ENCODE measurements at places on chromosomes 4 and X.

GRCh38 chrX:79165806-79166205, 21.3 kb downstream of the GPR174 start:
- DNase-seq: no peak

- no peak for DNase-seq
Measured at GRCh38 chrX:94057385-94057784, 383.4 kb downstream of the FAM133A start.

GRCh38 chr4:2417765-2418649, at the start of gene ZFYVE28:
Gene ZFYVE28, minus strand, starts transcription at chr4:2418645. Its CDS starts 322 bp downstream, at chr4:2418323.
- peak; percentile 48 for DNase-seq

DNA sequence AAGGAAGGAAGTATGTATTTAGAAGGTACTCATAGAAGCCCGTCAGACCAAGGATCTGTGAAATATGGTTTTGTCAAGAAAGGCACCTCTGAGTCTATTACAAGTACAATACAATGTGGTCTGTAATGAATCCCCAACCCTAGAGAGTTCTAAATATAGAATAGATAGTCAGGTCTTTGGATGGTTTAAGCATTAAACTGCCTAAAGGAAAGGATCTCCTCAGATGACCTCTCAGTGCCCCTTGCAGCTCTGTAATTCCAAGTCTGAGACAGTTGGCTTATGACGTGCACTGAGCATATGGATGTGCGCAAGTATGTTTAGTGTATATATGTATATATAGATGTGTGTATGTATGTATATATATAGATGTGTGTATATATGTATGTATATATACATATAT, 62.0 kb downstream of the CCSER1 start:
- no peak for DNase-seq

- DNase-seq: no peak
Measured at GRCh38 chr4:155532373-155533085, 134.1 kb upstream of the GUCY1A1 start.

- no peak for DNase-seq
Measured at GRCh38 chr4:159204566-159204965, 101.7 kb downstream of the RAPGEF2 start.

- peak; percentile 32 for DNase-seq
Measured at GRCh38 chr4:13325744-13326143, 158.4 kb downstream of the RAB28 start.

GRCh38 chr4:56410247-56411062, 23.2 kb upstream of the AASDH start:
- DNase-seq: peak; percentile 86

DNA sequence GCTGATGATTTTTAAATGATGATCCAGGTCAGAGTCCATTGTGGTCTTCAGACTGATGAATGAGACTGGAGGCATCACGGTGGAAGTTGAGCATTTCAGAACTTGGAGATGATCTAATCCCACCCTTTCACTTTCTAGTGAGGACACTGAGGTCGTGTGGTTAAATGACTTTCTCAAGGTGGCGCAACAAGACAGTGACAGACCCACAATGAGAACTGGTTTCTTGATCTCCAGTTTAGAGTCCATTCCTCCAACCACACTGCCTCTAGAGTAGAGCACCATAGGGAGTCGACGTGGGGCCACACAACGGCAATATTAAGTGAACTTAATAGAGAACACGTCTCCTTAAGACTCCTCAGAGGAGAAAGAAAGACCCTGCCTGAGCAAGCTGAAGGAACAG, 381.0 kb downstream of the UNC5C start:
- DNase-seq: peak; percentile 58

DNA sequence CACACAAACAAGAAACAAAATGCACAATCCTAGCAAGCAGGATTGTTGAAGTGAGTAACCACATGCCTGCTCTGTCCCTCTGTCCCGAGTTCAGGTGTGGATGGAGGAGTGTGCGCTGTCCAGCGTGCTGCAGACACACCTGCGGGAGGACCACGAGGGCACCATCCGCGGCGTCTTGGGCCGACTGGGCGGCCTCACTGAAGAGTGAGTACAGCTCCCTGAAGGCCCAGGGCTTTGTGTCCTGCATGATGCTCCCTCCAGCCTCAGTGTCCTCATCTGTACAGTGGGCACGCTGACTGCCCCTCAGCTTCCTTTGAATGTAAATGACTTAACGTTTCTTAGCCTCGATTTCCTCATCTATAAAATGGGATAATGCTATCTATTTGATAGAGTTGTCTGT, 82.5 kb downstream of the EVC start:
- no peak for DNase-seq

DNA sequence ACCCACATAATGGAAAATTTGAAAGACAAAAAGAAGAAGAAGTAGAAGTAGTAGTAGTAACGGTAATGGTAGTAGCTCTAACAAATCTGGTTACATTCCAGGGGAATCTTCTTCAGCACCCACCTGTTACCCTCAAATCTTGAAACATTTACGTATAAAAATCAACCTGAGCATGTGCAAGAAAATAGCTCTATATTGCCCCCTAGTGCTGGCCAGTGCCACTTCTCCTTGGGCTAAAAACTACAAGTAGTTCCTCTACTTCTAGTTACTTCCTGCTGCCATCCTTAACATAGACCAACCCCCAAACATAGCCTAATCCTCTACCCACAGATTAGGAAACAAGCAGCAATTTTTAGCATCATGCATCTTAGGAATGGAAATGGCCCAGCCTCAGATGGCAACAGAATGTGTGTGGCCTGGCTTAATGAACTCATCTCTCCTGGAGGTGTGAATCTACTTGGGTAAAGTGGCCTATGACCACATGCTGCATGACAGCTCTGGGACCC, 3.1 kb downstream of the PDGFC start:
- peak; percentile 93 for DNase-seq

GRCh38 chrX:82589410-82589809, 918.7 kb upstream of the POU3F4 start:
- DNase-seq: no peak

DNA sequence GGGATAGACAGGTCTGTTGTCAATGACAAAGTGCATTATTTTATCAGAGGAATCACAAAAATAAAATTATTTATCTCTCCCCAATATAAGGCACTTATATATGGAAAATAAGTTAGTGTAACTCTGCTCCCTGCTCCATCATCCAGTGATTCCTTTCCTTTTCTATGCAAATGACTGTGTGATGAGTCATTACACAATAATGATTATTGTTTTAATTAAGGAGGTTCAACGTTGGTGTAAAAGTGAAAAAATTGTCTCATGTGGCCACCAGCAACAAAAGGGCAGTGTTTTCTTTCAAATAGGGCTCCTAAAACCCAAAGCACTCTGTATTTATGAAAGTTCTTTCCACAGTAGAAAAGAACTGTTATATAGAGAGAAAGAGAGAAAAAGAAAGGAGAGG, 16.7 kb downstream of the SLC7A11 start:
- DNase-seq: no peak

DNA sequence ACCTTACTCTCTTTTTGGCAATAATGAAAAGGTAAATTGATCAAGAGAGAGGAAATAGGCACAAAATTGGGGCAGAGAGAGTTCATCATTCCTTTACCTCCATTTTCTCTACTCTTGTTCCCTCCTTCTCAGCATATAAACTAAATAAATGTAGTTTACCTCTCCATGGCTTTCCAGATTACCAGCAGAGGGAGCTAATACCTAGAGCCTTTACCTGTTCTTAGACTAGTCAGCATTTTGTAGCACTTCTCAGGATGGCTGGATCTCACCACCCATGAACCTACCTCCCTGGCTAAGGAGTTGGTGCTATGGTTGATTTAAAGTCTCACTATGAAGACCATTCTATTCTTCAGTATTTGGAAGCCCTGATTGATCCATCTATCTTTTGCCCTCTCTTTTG, 15.7 kb downstream of the OFD1 start:
- DNase-seq: peak; percentile 44

GRCh38 chr4:5750052-5750945, 39.3 kb downstream of the EVC start:
- DNase-seq: no peak

DNA sequence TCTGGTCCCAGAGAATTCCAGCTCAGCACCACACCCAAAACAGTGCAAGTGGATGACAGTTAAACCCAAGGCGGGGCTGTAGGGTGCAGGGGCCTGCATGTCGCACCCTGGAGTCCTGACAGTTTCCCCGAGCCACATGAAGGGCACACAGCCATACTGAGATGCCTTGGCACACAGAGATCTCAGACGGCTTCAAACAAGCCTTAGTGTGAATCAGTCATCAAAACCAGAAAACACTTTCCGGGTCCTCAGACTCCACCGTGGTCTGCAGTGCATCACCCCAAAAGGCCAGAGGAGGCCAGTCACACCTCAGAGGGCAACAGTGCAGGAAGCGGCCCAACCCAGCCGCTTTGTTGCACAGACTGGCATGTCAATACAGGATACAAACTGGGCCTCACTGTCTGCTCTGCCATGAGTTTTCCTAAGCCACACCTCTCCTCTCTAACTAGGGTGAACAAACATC, 64.6 kb upstream of the ENPP6 start:
- no peak for DNase-seq

- DNase-seq: no peak
Measured at GRCh38 chr4:37865450-37865849, 25.4 kb upstream of the TBC1D1 start.

GRCh38 chr4:153622778-153623240, 61.3 kb upstream of the TLR2 start:
- DNase-seq: no peak

GRCh38 chr4:170671171-170671570, 581.4 kb upstream of the AADAT start:
- DNase-seq: no peak

DNA sequence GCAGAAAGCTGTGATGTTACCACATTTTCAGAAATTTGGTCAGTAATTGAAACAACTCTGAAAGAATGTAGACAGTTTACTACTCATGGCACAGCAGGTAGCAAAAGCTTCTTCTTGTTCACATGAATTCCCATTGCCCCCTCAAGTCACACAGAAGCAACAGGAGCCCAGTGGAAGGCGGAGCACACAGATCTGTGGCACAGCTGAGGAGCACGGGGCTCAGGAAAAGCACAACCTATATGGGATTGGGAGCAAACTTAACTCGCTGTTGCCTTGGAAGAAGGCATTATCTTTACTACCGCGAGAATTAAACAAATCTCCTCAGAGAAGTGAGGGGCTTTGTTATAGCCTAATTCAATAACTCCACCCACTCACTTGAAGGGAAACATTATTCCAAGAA, 358.5 kb downstream of the SPOCK3 start:
- no peak for DNase-seq

DNA sequence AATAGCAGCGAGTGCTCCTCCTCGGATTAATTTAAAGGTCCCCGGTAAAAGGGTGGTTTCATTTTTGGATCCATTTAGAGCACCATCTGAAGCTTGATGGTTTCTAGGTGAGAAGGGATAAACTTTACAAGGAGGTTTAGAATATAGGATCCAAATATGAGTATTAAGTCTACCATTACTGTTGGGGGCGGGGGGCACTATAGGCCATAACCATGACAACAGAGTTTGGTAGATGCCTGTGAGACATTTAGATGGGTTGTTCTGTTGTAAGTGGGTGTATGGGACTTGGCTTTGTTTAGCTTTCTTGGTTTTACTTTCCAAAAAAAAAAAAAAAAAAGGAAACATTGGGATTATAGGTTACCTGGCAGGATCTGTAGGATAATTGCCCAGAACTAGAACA, 92.7 kb downstream of the TENT5D start:
- no peak for DNase-seq

- DNase-seq: no peak
Measured at GRCh38 chr4:156762851-156763250, 208.7 kb downstream of the PDGFC start.

GRCh38 chrX:19443869-19444526, 71.3 kb downstream of the MAP3K15 start:
- no peak for DNase-seq

DNA sequence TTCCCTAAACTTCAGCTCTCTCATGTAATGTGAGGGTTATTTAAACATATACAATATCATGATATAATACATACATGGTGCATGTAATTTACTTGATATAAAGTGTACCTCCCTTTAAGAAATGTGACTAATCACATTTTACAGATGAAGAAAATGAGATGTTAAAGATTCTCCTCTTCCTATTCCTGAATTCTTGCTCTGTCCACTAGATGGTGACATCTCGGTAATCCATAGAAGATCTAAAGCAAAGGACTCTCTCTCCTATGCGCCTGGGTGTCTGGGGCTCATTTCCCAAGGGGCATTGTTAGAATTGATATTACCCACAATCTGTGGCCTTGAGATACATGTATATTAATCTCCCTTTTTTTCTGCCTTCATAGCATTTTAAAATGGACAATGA, 804.9 kb downstream of the RAB28 start:
- peak; percentile 35 for DNase-seq

DNA sequence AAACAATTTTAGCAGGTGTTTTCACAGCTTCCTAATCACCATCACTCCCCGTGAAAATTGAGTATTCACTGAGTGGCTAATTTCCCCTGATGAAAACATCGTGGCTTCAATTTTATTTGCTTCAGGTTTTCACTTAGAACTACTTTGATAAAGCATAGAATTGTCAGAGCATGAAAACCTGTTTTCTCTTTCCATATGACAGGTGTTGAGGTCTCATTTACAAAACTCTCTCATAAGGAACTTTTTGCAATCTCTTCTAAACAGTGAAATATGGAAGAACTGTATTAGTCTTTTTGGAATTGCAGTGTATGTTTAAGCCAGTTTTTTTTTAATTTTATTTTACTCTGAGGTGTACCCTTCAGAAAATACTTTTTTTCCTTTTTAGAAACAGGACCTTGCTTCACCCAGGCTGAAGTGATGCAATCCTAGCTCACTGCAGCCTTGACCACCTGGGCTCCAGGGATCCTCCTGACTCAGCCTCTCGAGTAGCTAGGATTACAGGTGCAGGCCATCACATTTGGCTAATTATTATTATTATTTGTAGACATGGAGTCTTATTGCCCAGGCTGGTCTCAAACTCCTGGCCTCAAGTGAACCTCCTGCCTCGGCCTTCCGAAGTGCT, 111.2 kb upstream of the RAPGEF2 start:
- DNase-seq: no peak

DNA sequence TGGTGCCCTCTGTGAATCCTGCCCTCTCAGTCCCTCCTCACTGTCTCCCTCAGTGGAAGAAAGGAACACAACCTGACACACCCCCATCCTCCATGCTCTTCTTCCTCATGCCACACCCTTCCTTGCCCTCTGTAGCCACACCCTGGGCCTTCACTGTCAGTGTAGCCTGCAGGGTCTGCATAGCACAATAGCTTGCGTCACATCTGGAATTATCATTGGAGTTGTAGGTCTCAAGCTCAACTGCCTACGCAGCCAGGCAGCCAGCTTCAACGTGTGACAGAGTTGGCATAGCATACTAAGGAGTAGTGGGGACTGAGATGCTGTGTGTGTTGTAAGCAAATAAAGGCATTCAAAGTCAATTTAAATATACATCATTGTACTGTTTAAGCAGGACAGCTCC, 113.5 kb upstream of the SCML1 start:
- no peak for DNase-seq

GRCh38 chr4:112312610-112313239, 15.6 kb downstream of the ALPK1 start:
- DNase-seq: peak; percentile 26

DNA sequence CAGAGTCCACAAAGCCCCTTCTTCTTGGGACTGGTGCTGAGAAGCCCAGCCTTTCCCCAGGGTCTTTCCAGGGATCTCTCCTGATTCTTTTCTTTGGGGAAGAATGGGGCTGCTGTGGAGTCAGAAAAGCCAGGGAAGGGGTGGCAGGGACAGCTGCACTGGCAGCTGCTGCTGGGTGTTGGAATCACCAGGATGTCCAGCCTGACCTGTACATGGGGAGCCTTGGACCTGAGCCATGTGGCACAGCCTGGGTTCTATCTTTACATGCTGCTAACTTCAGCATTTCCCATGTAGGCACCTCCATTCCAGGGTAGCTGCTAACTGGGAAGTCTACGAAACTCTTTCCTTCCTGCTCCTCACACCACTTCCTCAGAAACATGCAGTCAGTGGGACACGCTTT, 36.0 kb downstream of the MED28 start:
- DNase-seq: no peak
